ENCODE measurements at places on chromosomes 5 and 9. TPM values are rescaled to one million over a fixed set of nuclear protein-coding genes. Genes with fewer than 3 reads are reported as not detected.

Gene DROSHA
- total RNA-seq, result 43.9 TPM

Gene MSX2
- 2.2 TPM for total RNA-seq

Gene ABCA1
- 1.8 TPM for total RNA-seq

Gene TRIM36
- 1.5 TPM for total RNA-seq

Gene CDX1
- total RNA-seq, result not detected

Gene UGT3A1
- total RNA-seq, result not detected

Gene LCN15
- total RNA-seq, result not detected

Gene IFNA2
- total RNA-seq, result not detected

All from bronchus fibroblast of lung (primary cell).